ENCODE measurements at places on chromosomes 12 and 14.

- no peak for DNase-seq
Measured at GRCh38 chr12:1932264-1932777, 13.9 kb upstream of the CACNA2D4 start.

DNA sequence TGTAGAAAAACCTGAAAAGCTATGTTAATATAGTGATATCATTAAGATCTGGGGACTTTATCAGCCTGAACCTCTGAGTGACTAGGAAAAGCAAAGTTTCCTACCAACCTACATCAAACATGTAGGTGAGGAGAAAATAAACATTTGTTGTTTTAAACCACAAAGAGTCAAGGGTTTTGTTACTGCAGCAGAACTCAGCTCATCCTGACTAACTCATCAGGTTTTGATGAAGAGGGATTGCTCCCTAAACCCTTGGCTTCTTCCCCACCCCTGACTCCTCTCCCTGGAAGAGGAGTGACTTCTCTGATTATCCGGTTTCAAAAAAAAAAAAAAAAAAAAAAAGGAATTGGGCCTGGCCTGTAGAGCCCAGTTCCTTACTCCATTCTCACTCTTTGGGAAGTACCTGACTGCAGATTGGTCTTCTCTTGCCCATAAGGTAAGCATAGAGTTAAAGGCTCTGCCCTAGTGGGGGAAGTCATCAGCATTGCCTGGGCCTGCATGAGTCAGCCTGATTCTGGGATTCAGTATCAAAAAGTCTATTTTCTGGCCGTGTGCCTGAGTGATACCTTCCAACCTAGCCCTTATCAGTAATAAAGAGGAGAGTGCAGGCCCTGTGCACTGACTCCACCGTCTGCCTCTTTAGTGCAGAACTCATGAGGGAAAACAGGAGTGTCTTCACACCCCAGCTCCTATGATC is 16.9 kb downstream of the BDKRB1 start:
- DNase-seq = no peak

- no peak for DNase-seq
Measured at GRCh38 chr12:64392221-64392620, 1.7 kb upstream of the C12orf56 start.

GRCh38 chr12:68431786-68432185 is 99.6 kb upstream of the MDM1 start:
- no peak for DNase-seq

- no peak for DNase-seq
Measured at GRCh38 chr12:12159988-12160387, 89.2 kb downstream of the BCL2L14 start.

DNA sequence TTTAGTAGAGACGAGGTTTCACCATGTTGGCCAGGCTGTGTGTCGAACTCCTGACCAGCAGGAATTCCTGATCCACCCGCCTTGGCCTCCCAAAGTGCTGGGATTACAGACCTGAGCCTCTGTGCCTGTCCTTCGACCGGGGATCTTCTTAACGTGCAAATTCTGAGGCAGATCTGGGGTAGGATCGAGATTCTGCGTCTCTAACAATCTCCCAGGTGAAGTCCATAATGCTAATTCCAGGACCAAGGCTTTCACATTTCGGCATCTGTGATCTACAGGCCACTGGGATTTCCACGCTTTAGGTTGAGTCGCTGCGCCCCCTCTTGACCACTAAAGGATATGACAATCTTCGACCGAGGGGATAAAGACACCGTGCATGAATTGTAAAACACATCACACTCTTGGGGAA is 24.8 kb downstream of the FOS start:
- DNase-seq = peak; percentile 52

DNA sequence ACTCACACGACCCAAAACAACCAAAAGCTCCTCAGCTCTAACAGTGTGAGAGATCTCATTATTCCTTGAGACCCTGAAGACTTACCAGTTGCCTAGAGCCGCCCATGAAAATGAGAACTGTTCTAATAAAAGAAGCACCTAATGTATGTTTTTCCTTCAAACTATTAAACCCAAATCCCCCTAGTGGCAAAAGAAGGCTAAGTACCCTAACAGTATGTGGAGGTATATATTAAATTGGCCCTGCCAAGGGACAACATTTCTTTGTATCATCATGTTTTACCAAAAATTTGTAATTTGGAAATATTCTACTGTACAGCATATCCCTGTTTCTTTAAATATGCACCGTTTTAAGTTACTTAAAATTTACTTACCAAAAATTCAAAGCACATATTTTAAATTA is 38.0 kb upstream of the PPFIA2 start:
- DNase-seq = no peak

DNA sequence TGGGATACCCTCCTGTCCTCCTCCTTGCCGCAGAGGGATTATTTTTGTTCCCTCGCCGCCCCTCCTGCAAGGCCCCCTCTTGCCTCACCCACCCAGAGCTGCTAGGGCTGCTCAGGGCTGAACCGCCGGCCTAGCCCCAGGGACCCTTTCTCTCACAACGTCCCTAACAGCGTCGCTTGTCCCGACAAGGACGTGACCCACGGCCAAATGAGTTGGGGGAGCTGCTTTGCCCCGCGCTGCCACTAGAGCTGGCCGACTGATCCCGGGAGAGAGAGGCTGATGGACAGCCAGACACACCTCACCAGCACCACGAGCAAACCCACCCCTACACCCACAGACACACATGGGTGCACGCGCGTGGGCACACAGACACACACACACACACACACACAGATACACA is 154.6 kb upstream of the ALG10B start:
- DNase-seq = no peak

- no peak for DNase-seq
Measured at GRCh38 chr14:62209287-62209899, 447.2 kb downstream of the SNAPC1 start.

GRCh38 chr12:113392988-113393579 is 10.6 kb downstream of the SDS start:
- DNase-seq = no peak

- peak; percentile 92 for DNase-seq
Measured at GRCh38 chr14:102776761-102777710, at the start of gene TRAF3. Gene TRAF3, plus strand, starts transcription at chr14:102777449. Its CDS starts 92,753 bp downstream, at chr14:102870202.

GRCh38 chr12:24195063-24195462 is 245.6 kb upstream of the SOX5 start:
- no peak for DNase-seq

DNA sequence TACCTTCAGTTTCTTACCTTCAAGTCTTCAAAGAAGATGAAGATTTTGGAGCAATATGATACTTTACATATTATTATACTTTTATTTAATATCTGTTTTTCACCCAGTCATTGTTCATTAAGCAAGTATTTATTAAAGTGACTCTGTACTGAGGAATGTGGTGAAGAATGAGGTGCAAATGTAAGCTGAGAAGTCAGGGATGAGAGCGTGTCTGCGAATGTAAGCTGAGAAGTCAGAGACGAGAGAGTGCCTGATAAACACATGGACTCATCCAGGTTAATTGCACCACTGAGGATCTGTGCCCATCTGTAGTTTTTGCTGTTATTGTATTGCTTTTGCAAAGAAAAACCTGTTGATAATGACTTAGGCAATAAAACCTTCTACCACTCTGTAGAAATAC is 211.9 kb upstream of the FAR2 start:
- DNase-seq = no peak

GRCh38 chr12:72974954-72975555 is 702.9 kb downstream of the TRHDE start:
- DNase-seq = no peak

- no peak for DNase-seq
Measured at GRCh38 chr12:91866566-91866965, 279.1 kb downstream of the BTG1 start.

GRCh38 chr12:26971963-26972362 is 33.7 kb downstream of the FGFR1OP2 start:
- DNase-seq = peak; percentile 24

DNA sequence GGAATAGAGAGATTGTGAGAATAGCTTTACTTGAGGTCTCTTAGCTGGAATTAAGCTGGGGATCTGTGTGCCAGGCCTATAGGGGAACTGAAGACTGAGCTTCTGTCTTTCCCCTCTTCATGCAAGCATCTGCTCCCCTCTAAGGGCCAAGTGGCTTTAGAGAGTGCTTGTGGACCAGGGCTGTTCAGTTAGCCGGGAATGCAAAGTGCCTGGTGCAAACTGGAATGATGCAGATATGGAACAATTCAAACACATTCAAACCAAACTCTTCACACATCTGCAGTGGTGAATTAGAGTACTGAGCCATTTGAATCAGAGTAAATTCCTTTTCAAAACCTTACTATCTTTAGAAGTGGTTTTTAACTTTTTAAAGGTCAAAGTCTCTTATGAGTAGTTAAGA is 99.0 kb downstream of the LIN7A start:
- DNase-seq = no peak

DNA sequence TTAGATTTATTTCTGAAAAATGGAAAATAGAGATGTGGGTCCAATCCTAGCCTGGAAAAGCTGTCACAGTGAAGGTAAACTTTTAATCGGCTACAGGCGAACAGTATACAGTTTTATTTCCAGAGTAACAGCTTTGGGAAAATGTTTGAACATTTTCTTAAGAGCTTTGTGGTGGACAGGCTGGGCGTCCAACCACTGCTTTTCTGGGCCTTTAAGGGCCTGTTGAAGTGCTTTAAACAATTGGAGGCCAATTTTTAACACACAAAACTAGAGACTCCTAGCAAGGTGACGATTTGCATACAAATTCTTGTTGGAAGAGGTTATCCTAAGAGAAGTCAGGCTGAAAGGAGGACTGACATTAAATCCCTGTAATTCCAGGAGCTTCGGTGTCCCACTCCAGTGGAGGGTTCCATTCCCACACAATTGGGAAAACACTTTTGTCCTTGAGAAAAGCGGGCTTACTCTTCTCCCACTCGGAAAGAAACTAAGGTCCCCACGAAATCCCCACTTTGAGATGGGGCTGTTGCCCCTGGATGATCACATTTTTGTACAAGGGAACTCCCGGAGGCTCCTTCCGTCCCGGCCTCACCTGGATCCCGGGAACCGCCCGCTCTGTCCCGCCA is 26.9 kb downstream of the BCL11B start:
- no peak for DNase-seq

GRCh38 chr14:61152851-61153364 is 128.2 kb downstream of the TMEM30B start:
- DNase-seq = no peak

- no peak for DNase-seq
Measured at GRCh38 chr12:94078138-94078723, 70.1 kb upstream of the PLXNC1 start.

DNA sequence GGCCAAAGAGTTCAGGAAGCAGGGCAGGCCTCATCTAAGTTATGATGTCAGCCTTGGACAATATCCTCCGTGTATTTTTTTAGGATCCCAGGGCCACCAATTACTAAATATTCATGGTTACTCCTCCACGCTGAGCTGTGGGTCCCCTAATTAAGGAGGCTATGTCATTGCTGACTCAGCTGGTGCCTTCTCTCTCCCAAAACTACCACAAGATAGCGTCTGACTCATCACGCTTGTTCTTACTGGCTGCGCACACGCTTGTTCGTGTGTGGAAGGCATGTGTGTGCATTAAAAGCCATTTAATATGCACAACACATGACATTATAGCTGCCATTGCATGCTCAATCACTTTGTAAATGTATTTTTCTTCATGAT is 78.3 kb downstream of the GSC start:
- DNase-seq = no peak

- DNase-seq = no peak
Measured at GRCh38 chr12:22529281-22530060, 14.9 kb downstream of the C2CD5 start.

- no peak for DNase-seq
Measured at GRCh38 chr14:94498215-94498614, 11.1 kb downstream of the SERPINA12 start.

GRCh38 chr14:104263675-104264358 is 125.4 kb downstream of the KIF26A start:
- no peak for DNase-seq

DNA sequence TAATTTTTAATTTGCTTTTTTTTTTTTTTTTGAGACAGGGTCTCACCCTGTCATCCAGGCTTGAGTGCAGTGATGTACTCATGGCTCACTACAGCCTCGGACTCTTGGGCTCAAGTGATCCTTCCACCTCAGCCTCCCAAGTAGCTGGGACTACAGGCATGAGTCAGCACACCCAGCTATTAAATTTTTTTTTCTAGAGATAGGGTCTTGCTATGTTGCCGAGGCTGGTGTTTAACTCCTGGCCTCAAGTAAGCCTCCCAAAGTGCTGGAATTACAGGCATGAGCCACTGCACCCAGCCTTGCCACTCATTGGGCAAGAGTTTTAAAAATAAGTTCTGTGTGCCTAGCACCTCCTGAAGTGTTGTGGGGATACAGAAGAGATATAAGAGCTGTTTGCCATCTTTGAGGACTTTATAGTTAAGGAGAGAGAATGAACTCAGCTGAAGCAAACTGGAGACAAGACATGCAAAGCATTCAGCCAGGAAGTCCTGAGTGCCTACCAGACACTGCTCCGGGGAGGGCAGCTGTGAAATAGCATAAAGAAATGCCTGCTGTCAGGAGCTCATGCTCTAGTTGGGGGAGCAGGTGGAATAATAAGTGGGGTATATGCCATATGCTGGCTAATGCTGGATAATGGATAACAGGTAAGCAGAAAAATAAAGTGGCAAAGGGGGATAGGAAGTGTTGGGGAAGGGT is 15.0 kb upstream of the EMP1 start:
- no peak for DNase-seq

DNA sequence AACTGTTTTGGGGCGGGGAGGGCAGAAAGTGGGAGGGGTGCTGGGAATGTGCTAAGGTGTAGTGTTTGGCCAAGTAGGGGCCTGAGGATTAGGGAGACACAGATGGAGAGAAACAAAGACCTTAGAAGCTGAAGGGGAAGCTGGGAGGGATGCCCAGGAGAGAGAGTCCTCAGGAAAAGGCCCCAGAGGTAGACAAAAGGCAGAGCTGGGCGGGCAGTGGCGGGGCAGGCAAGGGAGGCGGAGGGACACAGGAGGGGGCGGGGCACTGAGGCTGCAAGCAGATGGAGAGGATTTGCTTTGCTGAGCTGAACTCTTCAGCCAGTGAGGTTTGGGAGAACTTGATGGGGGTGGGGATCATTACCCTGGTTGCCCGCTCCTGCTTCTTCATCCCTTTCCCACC is 2.8 kb downstream of the PTMS start:
- DNase-seq = no peak

DNA sequence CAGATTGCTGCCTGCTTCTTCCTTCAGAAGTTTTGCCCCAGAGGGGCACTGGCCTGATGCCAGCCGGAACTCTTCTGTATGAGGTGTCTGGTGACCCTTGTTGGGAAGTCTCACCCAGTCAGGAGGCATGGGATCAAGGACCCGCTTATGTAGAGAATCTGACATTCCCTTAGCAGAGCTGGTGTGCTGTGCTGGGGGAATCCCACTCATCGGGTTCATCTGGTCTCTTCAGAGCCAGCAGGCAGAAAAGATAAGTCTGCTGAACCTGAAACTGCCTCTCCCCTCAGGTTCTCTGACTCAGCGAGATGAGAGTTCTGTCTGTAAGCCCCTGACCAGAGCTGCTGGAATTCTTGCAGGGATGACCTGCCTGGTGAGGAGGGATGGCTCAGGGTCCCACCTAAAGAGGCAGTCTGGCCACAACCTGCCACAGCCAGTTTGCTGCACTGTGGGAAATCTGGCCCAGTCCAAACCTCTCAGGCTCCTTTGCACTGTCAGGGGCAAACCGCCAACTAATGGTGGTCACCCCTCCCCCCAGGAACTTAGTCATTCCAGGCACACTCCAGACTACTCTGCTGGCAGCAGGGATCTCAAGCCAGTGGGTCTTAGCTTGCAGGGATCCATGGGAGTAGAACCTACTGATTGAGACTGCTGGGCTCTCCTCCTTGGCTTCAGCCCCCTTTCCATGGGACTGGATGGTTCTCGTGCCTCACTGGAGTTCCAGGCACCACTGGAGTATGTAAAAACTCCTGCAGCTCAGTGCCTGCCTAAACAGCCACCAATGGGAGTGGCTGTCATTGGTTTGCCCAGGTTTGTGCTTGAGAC is 4.1 kb downstream of the CLEC2D start:
- DNase-seq = peak; percentile 51

Data from CD4-positive, alpha-beta T cell (primary cell).